Hepatic stellate cell (primary cell): ENCODE measurements at places on chromosomes 1 and 21.

- no peak for DNase-seq
Measured at GRCh38 chr1:209642816-209643215, 9.4 kb downstream of the LAMB3 start.

DNA sequence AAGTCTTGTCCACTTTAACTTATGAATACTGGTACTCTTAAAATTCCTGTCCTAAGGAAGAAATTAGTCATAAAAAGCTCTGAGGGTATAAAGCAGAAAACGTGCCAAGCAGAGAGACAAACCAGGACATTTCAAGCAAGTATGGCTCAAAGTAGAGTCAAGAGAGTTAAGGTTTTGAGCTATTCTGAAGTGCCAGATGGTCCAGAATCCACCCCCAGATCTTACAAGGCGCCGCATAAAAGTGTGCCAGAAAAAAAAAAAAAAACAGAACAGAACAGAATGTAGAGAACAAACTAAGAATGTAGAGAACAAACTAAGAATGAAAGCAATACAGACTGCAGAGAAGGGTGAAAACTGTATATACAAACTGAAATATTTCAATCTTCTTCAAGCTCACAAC lies 12.5 kb downstream of the EPS15 start:
- no peak for DNase-seq

GRCh38 chr1:168482106-168482505 lies 61.7 kb downstream of the XCL2 start:
- no peak for DNase-seq

DNA sequence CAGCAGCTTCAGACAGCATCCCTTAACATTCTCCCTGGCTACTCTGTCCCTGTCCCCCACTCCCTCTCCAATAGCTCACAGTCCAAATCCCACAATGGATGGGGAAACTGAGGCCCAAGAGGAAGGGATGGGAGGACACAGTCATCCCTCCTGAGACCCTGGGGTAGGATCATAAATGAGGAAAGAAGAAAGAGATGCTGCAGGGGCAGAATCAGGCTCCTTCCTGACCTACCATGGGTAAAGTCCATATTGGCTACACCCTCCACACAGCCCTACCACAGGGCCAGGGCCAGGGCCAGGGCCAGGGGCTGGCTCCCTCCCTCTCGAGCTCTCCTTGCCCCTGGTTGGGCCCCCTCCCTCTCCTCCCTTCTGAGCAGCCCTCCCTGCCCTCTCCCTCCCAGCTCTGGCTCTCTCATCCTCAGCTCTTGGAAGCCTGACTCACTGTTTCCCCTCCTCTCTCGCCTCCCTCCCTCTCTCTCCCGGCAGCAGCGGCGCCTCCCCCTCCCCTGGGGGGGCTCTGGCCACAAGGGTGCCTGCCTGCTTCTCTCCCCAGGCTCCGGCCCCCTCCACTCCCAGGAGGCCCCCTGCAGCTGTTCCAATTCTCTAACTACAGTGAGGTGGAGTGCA lies 4.9 kb downstream of the AHDC1 start:
- peak; percentile 89 for DNase-seq

DNA sequence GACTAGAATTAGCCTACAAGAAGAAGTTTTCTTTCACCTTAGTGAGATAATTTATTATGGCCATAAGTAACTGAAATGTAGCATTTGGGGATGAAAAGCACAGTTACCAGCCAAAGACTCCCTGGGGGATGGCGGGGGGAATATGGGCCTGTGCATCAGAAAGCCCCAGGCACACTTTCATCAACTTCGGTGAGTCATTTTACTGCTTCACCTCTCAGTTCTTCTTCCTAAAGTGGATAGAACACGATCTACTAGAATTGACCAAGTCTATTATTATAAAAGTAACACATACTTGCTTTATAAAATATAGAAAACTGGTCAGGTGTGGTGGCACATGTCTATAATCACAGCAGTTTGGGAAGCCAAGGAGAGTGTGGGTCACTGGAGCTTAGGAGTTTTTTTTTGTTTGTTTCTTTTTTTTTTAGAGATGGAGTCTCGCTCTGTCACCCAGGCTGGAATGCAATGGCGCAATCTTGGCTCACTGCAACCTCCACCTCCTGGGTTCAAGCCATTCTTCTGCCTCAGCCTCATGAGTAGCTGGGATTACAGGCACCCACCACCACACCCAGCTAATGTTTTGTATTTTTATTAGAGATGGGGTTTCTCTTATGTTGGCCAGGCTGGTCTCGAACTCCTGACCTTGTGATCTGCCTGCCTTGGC lies 141.8 kb downstream of the ZZZ3 start:
- DNase-seq = no peak

DNA sequence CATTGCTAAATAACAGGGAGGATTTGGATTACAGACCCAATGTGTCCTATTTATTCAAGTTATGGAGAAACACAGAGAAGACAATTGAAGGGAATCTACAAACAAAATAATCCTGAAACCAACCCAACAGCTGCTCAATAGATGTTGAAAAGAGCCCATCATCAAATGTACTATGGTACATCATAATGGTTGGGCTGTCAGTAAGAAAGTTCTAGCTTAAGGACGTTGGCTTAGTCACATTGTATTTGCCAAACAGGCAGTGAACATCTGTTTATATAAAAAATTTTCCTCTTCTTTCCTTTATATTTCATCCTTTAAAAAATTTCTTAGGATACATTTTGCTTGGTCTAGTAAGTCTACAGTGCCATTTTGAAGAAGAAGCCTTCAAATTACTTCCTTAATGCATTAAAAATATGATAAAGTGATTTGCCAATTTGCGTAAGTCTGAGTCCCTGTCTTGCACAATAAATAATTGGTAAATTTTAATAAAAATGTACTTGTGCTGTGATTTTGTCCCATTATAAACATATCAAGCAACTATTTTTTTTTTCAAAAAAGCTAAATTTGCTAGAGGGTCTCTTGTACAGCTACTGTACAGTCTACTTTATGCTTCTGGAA lies 14.4 kb downstream of the MAP3K7CL start:
- DNase-seq = peak; percentile 29

DNA sequence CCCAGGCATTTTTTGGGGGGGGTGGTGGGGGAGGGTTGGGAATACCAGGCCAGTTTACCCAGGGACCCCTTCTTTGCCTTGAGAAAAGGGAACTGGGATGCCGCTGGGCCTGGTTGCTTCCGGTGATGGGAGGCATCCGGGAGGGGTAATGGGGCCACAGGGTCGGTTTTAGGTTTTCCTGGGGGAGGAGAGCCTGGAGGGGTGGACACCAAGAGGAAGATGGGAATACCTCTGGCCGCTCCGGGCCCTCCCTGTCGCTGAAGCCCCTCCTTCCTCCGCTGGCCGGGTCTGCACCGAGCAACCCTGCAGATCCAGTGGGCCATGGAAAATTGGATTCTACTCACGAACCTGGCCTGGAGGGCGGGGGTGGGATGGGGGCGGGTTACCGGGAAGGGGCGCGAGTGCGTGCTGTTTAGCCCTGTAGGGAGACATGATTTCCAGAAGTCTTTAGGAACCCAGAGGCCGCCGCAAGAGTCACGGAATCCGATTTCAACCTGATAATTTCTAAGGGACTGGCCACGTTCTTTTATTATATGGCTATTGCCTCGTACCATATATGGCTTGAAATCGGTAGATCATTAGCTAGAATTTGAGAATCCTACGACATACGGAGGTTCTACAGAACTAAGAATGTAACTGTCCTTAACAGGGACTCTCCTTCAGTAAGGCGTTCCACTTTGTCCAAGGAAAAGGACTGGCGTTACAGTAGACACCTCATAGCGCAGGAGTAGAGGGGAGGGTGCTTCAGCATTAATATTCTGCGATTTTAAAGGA lies 749 bp downstream of the AKIRIN1 start:
- peak; percentile 55 for DNase-seq

DNA sequence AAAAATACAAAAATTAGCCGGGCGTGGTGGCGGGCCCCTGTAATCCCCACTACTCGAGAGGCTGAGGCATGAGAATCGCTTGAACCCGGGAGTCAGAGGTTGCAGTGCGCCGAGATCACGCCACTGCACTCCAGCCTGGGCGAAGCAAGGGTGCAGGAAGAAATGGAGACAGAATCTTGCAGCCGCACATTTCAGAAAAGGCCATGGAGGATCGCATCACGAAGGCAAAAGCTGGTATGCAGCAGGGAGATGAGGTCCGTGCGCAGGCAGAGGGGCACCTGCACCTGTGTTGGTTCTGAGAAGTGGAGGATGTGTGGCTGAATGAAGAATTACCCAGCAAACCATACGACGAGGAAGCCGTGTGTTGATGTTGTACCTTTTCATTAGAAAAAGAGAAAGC lies 53.0 kb upstream of the ABCG1 start:
- no peak for DNase-seq

GRCh38 chr21:21002153-21002552 lies 3.9 kb downstream of the NCAM2 start:
- DNase-seq = no peak

- DNase-seq = no peak
Measured at GRCh38 chr21:39972471-39972870, 105.2 kb downstream of the PCP4 start.

DNA sequence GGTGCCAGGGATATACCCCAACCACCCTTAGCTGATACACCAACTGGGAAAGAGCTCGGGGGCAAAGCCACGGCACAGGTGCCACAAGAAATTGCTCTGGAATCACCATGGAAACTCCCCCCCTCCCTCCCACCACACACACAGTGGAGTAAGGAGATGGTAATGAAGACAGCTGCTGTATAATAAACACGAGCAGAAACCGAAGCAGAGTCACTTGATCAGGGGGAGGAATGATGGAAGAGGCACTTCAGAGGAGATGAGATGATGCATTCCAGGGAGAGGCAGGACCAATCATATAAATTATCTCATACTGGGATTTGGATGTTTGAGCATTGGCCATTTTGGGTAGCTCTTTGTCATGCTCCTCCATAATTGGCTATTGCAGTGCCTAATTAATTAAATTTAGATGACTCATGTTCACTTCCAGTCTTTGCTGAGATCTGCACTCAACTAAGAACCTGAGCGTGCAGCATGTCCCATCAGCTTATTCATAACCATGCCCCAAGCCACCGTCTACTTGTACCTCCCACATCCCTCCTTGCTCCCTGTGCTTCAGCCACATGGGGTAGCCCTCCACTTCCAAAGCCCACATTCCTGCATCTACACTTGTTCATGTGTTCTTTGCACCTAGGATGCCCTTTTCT lies 189.5 kb downstream of the ZSCAN20 start:
- no peak for DNase-seq

- no peak for DNase-seq
Measured at GRCh38 chr21:38960251-38960650, 154.5 kb downstream of the ETS2 start.

DNA sequence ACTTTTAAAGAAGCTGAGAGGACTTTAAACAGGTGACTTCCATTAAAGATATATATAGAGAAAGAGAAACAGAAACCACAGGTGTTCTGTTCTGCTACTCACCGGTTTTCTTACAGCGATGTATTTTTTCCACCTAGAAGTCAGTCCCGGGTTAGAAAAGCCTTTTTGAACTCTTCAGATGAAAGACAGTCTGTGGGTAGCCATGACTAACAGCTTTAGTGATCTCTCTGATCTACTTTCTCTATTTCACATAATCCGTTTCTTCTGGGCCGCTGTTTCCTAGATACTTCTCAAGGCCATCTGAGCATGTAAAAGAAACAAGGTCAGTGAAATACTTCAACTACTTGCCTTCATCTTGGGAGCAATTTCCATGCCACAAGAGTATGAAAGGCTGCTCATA lies 25.1 kb downstream of the WDR64 start:
- DNase-seq = no peak

GRCh38 chr1:168601051-168601450 lies 24.6 kb downstream of the XCL1 start:
- DNase-seq = no peak

GRCh38 chr1:157838966-157839365 lies 2.6 kb downstream of the CD5L start:
- DNase-seq = no peak

DNA sequence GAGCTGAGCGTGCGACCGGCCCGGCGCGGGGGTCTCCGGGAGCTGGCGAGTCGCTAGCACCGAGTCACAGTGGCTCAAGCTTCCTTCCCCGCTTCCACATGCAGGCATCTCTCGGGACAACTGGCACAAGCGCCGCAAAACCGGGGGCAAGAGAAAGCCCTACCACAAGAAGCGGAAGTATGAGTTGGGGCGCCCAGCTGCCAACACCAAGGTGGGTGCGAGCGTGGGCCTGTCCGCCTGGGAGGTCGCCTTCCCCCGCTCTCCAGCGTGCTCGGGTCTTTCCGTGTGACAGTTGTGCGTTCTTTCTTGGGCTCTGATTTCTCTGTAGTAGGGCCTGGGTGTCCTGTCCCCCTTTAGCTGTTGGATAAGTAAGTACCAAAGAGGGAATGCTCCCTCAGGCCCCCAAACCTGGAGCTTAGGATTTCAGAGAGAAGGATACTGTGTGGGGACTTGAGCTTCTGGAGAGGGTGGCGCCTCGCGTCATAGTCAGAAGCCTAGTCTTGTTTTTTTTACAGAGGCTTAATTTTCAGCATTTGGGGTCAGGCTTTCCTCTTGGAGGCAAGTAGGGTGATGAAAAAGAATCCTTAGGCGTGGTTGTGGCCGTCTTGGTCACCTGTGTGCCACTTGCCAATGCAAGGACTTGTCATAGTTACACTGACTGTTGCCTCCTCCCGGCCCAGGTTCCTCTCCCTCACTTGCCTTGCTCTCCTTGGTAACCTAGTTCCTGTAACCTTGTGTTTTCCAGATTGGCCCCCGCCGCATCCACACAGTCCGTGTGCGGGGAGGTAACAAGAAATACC lies 790 bp downstream of the RPS8 start:
- peak; percentile 34 for DNase-seq

DNA sequence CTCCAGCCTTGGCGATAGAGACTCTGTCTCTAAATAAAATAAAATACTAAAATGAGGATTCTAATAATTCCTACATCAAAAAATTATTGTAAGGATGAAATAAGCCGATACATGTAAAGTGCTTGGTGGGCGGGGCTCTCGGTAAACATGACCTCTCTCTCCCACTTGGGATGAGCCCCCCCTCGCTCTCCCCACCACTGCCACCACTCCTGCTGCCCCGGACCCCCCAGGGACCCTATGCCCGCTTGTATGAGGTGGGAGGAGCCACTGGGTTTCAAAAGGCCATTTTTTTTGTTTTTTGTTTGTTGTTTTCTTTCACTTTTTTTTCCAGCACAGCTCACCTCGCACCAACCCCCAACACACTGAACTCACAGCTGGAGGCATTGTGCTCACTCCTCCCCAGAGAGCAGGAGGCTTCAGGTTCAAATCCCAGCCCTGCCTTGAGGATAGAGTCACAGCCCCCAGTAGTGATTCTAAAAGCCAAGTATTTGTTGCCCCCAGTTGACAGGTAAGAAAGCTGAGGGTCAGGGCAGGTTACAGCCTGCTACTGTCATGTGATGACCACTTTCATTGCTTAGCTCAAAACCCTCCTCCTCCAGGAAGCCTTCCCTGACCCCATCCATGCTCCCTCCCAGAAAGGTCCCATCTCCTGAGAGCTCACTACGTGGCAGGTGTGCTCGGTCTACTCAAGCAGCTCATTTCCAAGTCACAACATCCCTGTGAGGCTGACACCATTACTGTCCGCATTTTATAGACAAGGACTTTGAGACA lies 4.2 kb downstream of the SDC3 start:
- DNase-seq = no peak

DNA sequence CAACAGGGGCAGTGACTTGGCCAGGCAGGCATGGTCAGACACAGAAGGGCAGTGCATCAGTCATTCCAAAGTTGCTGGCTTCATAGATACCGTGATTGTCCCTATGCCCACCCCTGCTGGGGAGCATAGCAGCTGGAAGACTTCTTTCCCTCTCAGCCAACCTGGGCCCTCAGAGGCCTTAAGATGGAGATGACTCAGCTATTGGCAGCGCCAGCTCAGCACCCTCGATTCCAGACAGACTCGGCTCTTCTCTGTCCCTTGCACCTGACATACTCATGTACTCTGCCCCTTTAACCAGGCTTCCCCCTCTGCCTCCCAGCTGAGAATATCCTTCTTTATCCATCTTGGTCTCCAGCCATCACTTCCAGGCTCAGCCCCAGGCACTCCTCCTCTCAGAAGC lies 16.8 kb downstream of the SLAMF8 start:
- DNase-seq = no peak
